ENCODE measurements at places on chromosomes 6 and 20.

DNA sequence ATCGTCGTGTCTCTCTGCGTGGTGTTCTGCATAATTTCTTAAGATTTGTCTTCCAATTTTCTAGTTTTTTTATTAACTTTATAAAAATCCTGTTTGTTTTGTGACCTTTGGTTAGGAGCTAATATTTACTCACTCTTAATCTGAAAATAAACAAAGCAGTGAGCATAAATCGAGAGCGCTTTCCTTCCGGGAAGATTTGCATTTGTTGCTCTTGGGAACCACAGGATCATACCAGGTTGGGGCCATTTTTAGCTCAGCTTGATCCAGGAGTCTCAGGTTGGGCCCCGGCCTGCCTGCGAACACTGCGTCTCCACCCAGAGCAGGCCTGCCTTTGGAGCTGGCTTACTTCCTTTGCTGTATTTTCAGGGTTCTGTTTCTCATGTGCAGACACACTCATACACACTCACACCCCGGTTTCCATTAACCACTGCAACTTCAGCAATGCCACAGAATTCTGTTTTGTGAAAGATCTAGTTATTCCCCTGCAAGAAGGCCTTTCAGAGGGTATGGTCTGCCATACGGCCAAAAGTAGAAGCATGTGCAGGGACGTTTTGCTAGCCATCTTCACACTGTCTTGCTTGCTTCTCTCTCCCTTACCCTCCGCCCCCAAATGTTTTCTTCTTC is 17.3 kb downstream of the BPHL start:
- no peak for DNase-seq

GRCh38 chr20:44856856-44857448 is 28.6 kb upstream of the YWHAB start:
- peak; percentile 38 for DNase-seq

GRCh38 chr6:35093783-35094182 is 47.4 kb downstream of the TCP11 start:
- DNase-seq: no peak

- DNase-seq: no peak
Observed at GRCh38 chr20:56257604-56258003, 9.1 kb downstream of the MC3R start.

- DNase-seq: peak; percentile 23
Observed at GRCh38 chr6:163460307-163460782, 45.8 kb downstream of the QKI start.

DNA sequence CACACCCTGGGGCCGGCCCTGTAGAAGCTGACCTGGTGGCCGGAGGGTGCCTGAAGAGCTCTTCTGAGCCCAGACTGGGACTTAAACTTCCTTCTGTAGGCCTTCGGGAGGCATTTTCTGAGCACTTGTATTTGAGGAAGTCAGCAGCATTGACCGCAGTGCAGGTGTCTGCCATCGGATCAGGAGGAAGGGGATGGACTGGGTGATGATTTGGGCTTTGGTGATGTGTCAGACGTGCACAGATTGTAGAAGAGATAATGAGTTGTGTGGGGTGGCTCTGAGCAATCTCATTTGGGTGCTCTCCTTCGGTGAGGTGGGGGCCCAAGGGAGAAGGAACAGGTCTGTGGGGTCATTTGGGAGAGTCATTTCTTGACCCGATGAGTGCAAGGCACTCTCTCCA is 150.9 kb downstream of the ARID1B start:
- no peak for DNase-seq

DNA sequence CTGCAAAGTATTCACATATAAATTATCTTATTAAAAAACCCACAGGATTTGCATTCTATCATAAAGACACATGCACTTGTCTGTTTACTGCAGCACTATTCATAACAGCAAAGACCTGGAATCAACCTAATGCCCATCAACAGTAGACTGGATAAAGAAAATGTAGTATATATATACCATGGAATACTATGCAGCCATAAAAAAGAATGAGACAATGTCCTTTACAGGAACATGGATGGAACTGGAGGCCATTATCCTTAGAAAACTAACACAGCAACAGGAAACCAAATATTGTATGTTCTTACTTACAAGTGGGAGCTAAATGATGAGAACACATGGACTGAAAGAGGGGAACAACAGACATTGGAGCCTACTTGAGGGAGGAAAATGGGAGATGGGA is 97.0 kb downstream of the FAM217A start:
- DNase-seq: no peak

- DNase-seq: no peak
Observed at GRCh38 chr20:16125816-16126215, 447.4 kb downstream of the KIF16B start.

GRCh38 chr6:33272275-33273128 is 627 bp downstream of the RPS18 start:
- no peak for DNase-seq

DNA sequence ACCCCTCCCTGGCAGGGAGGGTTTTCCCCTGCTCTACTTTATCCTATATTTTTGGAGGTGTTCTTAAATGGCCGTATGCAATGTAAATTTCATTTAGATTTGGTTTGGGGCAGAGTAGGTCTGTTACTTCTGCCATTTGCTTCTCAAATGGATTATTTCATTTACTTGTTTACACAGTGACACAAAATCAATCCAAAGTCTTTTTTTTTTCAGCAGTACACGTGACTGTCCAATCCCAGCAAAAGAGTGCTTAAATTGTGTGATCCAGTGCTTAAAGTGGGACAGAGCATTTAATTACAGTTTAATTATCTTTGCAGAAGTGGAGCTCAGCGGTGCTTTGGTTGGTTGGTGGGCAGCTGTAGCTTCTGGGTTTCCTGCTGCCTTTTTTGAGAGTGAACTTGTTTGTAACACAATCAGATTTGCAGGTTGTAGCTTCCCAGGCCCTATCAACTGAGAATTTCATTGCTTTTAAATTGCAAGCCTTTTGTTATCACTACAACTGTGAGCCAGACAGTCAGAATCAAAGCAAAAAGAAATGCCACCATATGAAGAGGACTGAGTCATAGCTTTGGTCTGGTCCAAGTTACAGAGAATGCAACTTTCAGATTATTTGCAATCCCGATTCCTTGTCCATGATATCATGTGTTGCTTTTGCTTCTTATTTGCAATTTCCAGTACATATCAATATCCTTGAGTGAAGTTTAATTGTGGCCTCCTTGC is 216.9 kb downstream of the DOK5 start:
- no peak for DNase-seq

DNA sequence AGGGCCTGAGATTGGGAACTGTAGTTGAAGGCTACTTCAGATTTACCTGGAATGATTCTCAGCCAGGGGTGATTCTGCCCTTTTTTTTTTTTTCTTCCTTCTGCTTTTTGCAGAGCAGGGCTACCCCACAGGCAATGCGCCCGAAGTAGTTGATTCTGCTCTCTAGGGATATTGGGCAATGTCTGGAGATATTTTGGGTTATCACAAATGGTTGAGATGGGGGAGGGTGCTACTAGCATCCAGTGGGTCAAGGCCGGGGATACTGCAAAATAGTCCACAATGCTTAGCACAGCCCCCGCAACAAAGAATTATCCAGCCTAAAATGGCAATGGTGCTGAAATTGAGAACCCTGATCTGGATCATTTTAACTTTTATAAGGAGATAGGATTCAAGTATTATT is 71.2 kb upstream of the ZMYND8 start:
- no peak for DNase-seq

DNA sequence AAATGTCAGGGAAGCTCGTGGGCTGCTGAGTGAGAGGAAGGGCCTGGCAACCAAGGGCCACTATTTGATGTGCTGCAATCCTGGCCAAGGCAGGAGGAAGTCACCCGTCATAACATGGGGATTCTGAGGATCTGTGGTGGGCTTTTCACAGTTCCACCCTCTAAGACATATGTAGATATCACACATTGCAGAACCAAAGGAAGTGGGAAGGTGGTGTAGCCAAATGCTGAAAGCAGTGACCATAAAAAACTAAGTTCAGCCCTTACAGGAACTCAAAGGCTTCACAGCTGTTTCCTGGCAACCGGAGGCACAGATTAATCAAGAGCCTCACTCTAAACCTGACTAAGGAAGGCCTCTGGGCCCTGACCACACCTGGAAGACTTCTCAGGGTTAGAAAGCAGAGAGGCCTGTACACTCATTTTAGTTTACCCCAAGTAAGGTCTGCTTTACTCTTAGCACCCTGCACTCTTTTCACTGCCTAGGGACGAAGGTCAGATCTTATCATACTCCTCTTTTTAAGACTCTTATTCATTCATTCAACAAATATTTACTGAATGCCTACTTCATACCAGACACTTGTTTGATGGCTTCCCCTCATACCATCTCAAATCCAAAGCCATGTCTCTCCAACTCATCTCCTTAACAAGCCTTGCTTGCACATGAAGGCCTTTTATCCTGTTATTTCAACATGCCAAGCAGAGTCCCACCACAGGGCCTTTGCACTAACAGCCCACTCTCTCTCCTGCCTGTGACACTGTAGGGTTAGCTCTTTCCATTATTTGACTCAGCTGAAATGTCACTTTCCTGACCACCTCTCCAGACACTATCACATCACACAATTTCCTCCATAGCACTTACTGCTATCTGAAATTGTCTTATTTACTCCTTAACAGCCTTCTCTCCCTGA is 2.6 kb downstream of the UBE2V1 start:
- peak; percentile 47 for DNase-seq

DNA sequence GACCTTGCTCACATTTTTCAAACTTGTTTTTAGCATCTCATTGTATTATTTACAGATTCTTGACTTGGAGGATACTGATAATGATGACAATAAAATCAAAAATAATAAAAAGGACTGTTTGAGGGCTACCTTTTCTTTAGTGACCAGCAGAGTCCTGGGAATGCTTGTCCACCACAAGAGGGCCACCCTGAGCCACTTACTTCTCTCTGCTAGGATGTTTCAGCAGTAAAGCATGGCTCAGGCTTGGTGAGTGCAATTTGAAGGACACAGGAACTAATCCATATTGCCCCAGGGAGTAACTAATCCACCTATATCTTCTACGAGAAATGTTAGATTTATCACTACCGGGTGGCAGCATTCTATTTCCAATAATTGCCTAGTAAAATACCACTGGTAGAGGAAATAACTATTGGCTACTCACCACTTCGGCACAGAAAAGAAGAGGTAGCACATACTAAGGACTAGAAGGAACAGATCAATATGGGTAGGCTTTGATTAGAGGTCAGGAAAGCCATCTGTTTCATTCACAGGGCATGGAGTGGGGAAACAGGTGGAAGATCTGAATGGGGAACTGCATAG is 5.8 kb upstream of the KIAA0408 start:
- peak; percentile 54 for DNase-seq

GRCh38 chr20:5467086-5467485 is 150.3 kb upstream of the PROKR2 start:
- no peak for DNase-seq

DNA sequence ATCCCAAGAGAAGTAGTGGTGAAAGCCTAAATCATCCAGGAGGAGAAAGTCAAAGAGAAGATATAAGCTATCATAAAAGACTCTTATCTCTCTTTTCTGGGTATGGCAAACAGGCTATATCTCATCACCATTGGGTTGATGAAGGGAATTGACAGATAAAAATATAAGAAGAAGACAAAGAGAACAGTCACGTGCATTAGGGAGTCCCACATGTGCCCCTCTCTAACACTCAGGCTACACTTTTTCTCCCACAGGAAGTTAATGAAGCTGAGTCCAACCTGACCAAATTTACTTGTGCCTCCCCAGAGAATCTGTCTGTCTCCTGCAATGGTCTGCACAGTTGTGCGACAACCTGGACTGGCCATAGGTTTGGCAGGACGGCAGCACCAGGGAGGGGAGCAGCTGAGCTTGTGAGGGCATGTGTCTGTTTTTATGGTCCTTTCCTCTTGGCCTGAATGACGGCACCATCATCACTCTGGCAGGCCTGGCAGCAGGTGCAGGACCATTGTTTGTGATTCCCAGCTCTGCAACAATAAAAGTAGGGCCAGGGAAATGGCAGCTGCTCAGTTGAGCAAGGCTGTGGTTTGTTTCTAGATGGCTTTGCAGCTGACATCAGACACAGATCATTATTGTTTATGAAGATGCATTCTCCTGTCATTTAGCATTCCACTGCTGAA is 144.5 kb upstream of the MCHR2 start:
- peak; percentile 18 for DNase-seq

- no peak for DNase-seq
Observed at GRCh38 chr6:110173506-110174132, 5.9 kb downstream of the WASF1 start.

DNA sequence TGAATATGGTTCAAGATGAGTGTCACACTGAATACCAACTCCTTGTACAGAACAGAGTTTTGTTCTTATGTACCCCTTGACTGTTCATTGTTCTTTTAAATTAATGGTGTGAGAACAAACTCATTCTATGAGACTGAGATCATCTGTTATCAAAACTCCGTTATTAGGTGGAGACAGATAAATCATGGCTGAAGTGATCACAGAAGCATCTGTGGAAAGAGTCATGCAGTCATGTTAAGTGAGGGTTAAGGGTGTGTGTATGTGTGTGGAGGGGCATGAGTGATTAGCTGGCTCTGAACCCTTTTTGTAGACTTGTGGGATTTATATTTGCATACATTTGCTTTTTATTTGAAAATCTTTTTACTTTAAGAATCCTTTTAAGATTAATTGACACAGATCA is 24.7 kb downstream of the ADGRG6 start:
- DNase-seq: no peak

DNA sequence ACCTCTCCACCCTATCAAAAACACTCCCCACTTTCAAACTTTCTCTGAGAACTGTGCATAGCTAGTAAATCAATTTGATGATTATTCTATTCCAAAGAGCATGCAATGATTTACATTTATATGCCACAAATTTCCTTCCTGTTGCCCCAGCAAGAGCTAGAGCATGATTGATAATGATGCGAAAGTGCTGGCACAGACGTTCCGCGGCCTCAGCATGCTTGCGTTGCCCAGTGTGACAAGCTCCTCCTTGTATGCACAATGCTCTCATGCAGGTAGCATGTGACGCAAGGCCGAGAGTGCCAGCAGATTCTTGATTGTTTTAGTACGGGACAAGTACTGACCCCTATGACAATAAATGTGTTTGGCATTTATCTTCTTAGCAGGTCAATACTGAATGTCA is 696.3 kb upstream of the SLC35B3 start:
- DNase-seq: no peak

DNA sequence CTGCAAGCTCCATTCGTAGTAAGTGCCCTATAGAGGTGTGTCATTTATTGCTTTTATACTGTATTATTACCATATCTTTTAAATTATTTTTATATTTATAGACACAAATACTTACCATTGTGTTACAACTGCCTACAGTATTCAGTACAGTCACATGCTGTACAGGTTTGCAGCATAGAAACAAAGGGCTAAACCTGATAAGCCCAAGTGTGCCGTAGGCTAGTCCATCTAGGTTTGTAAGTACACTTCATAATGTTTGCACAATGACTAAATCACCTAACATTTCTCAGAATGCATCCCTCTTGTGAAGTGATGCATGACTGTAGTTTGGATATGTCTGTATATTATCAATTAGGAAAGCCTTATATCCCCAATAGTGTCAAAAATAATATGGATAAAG is 122.8 kb downstream of the CLVS2 start:
- DNase-seq: no peak

Measured in DND-41 (cell line).